ENCODE measurements at places on chromosomes 6 and 20.

GRCh38 chr6:80156221-80156620 is 49.8 kb downstream of the BCKDHB start:
- no peak for DNase-seq

GRCh38 chr6:66628917-66629316 is 921.9 kb upstream of the EYS start:
- DNase-seq, result no peak

GRCh38 chr6:30741063-30741779 is 1.3 kb downstream of the FLOT1 start:
- no peak for DNase-seq

- DNase-seq, result no peak
Observed at GRCh38 chr6:29999416-29999815, 57.1 kb downstream of the HLA-A start.

- no peak for DNase-seq
Observed at GRCh38 chr6:444653-445275, 53.2 kb downstream of the IRF4 start.

Data from NCI-H1930 (cell line).